ENCODE measurements at places on chromosomes 16 and 17. TPM values are rescaled to one million over a fixed set of nuclear protein-coding genes. Genes with fewer than 3 reads are reported as not detected.

DNA sequence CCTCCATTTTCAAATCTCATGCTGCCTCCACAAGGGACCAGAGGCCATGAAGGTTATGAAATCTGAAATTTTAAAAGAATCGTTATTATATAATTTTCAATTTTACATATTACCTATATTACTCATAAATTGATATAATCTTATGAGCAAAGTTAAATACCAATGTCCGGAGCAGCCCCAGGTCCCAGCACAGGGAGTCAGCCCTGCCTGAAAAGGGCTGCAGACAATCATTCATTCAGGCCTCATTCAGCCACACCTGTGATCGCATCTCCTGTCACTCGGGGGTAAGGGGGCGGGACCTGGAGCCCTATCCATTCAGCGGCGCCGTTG is 172.5 kb downstream of the AHSP start:
- DNase-seq = no peak

- DNase-seq = no peak
These were observed 6.7 kb upstream of the CIITA start for GRCh38 chr16:10870137-10870776.

The RHBDL3 gene
- not detected for total RNA-seq

DNA sequence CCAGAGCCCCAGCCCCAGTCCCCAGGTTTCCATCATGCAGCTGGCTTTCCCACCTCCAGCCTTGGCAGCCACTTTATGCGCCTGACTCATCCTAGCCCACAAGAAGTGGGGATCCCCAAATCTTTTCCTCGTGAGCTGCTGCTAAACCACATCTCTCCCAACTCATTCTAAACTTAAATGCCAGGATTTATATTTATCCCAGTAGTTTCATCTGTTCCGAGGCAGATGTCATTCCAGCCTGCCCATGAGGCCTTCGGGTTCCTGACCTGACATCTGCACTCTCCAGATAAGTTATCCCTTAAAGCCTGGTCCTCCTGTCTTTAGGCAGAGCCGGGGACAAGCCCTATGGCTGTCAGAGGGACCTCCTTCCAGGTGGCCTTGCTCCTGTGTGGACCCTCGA is 16.6 kb downstream of the PLXDC1 start:
- DNase-seq = no peak

The KRTAP9-4 gene
- not detected for total RNA-seq

- no peak for DNase-seq
These were observed 20.5 kb downstream of the ZNF207 start for GRCh38 chr17:32370426-32370825.

The SF3B3 gene
- total RNA-seq = 543 TPM

GRCh38 chr17:245020-245419 is 63.6 kb upstream of the DOC2B start:
- DNase-seq = no peak

GRCh38 chr16:58062821-58063220 is 37.3 kb downstream of the MMP15 start:
- DNase-seq = no peak

DNA sequence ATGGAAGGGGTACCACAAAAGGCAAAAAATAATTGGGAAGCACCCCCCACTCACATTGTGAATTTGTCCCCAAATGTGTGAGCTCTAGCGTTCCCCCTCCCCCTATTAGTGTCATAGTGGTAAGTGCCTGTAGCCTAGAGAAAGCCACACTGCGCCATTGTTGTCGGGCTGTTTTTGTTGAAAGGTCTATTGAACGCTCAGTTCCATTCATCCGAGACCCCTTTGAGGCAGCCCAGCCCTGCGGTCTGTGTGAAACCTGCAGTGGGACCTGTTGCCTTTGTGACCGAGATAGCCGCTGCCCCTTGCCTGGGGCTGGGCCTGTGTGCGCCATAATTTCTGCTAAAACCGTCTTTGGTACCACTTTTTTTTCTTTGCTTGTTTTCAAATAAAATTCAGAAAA is 3.0 kb downstream of the JPT2 start:
- DNase-seq = no peak

GRCh38 chr17:35164716-35165115 is 17.1 kb downstream of the UNC45B start:
- DNase-seq = no peak

DNA sequence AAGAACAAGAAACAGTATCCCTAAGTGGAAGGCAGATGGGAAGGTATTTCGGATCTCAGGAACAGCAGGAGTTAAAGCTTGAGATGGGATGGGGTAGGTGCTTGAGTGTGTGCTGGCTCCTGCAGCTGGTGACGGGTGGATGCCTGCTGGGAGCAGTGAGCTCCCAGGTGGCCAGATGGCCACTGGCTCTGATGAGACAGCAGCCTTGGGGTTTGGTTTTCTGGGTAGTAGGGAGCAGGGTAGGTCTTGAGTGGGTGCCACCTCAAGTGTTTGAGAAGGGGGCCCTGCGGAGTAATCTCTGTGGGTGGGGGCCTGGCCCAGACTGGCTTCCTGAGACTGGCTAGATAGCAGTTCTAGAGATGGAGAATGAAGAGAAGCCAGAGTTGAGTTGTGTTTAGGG is 10.3 kb downstream of the EPN2 start:
- no peak for DNase-seq

The FADS6 gene
- total RNA-seq = not detected

GRCh38 chr16:3295783-3296182 is 9.4 kb downstream of the TIGD7 start:
- DNase-seq = no peak

The CETP gene
- total RNA-seq = not detected

The SLFN12L gene
- total RNA-seq = 33.7 TPM

DNA sequence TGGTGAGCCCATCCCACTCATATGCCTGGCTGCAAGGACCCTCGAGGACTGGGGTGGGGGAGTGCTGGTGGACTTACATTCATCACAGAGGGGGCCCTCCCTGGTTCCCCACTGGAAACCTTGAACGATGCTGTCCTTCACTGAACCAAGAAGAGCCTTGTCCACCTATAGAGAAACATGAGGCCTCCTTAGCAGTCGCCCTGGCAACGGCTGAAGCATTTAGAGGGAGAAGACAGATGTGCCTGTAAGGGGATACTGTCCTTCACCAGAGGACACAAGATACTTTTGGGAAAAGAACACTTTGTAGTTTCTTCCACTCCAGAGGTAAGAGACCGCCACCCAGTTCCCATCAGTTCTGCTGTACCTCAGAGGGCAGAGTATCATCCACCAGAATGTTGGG is 6.5 kb downstream of the HIGD1B start:
- DNase-seq = no peak

DNA sequence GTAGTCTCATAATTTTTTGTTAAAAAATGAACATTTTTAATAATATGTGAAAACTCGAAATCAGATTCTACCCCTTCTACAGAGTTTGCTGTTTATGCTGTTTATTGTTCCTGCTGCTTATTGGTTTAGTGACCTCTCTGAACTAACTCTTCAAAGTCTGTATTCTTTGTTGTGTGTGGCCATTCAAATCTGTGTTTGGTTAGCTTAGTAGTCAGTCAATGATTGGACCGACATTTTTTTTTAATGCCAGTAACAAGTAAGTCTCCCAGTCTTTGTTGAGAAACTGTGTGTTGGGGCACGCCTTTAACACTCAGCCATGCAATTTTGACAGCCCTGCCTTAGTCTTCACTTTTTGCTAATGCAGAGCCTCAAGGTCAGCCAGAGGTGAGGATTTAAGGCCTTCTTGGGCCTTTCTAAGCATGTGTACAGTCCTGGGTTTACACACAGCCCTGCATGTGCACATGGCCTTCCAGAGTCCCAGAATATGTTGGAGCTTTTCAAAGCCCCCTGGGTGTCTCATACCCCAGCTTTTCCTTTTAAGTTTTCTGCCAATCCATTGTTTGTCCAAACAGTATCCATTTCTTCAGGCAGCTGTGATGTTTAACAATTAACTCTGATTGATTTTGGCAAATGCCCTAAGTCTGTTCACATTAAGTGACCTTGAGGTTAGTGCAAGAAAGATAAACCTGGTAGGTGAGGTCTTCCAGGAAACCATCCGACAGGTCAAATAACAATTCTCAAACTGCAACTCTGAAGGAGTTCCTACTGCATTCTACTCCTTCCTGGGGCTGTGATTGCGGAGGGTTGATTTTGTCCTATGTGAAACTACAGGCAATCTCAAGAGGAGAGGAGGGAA is 389.3 kb downstream of the PMP22 start:
- no peak for DNase-seq

The NT5C gene
- total RNA-seq = 51.7 TPM

The KIF2B gene
- not detected for total RNA-seq

DNA sequence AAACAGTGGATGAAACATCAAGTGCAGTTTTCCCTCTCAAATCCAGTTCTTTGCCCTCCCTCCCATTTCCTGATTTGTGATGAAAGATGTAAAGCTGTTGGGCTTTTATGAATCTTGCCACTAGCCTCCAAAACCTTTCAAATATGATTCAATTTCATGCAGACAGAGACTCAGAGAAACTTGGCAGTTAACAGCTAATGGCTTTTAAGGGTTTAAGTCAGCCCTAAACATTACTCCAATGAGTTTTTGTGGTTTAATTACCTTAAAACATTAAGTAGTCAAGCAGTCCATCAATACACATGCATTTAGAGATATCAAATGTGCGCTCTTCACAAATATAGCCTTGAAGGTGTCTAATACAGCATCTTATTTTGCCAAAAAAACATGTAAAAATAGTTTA is 1594.0 kb upstream of the GOT2 start:
- DNase-seq = no peak

DNA sequence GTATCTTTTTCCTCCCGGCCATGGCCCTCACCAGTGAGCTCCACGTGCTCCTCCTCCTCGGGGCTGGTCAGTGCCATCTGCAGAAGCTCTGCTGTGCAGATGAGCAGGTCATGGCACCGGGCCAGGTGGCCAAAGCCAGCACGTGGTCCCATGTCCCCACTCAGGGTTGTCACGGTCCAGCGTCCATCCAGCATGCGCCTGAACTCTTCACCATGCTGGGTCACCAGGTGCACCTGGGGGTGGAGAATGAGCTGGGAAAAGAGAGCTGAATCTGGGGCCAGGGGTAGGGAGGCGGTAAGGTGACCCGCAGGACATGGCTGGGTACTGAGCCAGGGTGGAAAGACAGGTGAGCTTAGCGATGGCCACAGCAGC is 1.3 kb downstream of the DHX58 start:
- DNase-seq = no peak

- no peak for DNase-seq
These were observed 869 bp downstream of the ZNF48 start for GRCh38 chr16:30395992-30396585.

DNA sequence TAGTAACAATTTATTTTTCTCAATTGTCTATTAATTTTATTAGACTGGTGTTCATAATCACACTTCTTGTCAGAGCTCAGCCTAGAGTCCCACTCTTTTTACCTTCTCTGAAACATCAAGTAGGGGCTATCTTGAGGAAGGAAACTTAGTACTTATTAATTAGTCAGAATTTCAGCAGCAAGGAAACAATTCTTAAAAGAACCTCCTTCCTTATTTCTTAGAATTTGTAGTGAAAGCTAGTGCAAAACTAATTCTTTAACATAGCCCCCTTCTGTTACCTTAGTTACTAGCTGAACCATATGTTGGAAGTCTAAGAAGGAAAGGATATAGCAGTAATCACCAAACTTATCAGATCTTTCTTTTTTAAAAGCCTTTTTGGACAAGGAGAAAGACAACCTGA is 35.2 kb downstream of the MAP2K4 start:
- DNase-seq = no peak

GRCh38 chr17:50946223-50946890 is 80.2 kb upstream of the TOB1 start:
- peak; percentile 49 for DNase-seq
